NCI-H69 (cell line): ENCODE measurements at places on chromosomes 2 and 18.

DNA sequence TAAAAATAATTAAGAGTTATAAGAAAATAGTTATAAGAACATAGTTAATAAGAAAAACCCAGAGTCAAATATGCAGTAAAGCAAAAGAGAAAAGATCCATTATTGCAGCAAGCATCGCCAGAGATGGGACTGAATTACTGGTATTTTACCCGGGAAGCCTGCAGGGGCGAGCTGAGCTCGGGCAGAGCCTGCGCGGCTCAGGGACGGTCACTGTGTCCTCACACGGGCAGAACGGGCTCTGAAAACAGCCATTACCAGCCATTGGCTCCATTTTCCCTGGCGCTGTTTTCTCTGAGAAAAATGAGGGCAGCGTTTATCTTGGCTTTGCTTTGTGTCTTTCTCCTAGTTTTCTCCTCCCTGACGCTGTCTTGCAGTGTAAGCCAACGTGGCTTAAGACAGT, 95.3 kb upstream of the ALKAL2 start:
- DNase-seq: peak; percentile 14

GRCh38 chr2:220894069-220894468, 678.0 kb downstream of the EPHA4 start:
- no peak for DNase-seq

GRCh38 chr2:96687266-96687665, 44.7 kb downstream of the FER1L5 start:
- peak; percentile 5 for DNase-seq

DNA sequence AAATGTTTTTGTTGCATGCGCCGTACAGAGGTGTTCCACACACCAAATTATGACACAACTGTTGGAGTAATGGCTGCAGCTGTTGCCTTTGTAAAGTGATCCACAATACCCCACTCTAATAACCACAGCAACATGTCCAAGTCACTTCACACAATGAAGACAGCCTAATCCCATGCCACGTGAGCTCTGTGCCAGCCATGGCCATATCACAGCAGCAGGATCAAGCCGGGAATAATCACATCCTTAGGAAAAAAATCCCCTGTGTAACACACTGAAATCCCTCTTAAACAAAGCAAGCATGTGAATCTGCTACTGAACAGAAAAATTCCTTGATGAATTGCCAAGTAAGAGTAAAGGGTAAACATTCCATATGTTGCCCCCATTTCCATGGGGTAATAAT, 179.5 kb upstream of the PARD3B start:
- peak; percentile 52 for DNase-seq

DNA sequence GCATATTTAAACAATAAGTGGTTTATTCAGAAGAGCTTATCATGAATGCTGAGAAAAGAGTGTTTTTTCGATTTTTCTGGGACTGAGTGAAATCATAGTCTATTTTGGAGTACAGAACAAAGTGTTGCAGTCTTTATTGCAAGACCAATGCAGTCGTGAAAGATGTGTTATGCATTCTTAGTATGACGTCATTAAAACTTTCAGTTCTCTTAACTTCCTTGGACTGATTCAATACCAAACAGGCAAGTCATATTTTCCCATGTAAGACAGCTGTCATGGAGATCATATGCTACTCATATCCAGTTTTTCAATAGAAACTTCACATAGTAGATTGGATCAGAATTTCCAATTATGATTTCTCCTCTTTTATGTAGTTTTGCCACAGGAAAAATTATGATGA, 92.6 kb downstream of the RIT2 start:
- DNase-seq: no peak

DNA sequence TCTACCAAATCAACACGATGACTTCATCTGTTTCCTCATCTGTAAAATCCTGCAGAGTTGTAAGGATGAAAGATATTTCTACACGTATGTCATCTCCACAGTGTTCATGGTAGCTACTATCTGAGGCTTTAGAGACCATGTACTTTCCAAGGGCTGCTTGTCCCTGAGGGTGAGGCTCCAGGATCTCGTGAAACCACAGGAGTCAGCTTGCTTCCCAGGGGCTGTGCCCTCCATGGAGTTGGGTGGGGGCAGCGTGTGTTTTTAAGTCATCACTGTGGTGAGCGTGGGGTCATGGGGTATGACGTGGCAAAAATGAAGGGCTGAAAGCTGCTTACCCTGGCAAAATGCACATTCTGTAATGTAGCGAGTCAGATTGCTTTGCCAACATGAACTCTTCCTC, 81.6 kb downstream of the ASAP2 start:
- no peak for DNase-seq

DNA sequence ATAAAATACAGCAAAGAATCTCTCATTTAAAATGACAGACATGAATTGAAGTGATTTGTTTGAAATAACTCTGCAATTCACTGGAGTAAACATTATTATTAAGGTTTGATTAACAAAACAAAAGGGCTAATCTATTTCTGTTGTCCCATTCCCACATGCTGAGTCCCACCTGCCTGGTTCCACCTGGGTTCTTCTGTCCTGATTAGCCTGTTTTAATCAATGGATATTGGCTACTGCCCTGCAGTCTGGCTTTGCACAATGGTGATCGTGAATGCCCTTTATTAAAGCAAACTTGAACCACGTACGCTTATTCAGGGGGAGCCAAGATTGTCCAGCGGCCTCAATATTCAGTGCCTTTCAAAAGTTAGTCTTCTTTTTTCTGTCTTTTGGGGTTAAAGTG, 72.8 kb upstream of the CDH19 start:
- peak; percentile 72 for DNase-seq

- DNase-seq: peak; percentile 95
Measured at GRCh38 chr2:231680285-231680991, 27.9 kb upstream of the PTMA start.

- DNase-seq: no peak
Measured at GRCh38 chr2:53445383-53446070, 322.1 kb upstream of the CHAC2 start.

- no peak for DNase-seq
Measured at GRCh38 chr2:99988599-99988998, 153.8 kb downstream of the AFF3 start.

DNA sequence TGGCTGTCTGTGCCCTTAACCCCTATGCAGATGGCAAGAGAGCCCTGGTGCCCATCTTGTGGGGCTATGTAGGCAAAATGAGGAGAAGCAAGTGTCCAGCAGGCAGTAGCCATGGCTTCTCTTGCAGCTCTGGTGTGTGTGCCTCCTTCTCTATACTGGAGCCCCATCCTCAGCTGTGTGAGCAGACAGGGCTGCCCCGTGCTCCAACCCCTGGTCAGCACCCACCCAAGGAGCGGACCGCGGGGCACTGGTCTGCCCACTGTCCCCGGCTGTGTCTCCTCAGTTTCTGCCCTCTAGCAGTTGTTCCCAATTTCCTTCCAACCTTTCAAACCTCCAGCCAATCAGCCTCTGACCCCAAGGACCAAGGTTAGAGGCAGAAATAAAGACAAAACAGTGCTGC, 134.9 kb upstream of the GLI2 start:
- DNase-seq: no peak

GRCh38 chr2:96116424-96116878, at the start of gene ADRA2B:
TSS of gene ADRA2B (minus strand) at chr2:96116571. CDS start at chr2:96116149, 422 bp downstream.
- DNase-seq: peak; percentile 84

DNA sequence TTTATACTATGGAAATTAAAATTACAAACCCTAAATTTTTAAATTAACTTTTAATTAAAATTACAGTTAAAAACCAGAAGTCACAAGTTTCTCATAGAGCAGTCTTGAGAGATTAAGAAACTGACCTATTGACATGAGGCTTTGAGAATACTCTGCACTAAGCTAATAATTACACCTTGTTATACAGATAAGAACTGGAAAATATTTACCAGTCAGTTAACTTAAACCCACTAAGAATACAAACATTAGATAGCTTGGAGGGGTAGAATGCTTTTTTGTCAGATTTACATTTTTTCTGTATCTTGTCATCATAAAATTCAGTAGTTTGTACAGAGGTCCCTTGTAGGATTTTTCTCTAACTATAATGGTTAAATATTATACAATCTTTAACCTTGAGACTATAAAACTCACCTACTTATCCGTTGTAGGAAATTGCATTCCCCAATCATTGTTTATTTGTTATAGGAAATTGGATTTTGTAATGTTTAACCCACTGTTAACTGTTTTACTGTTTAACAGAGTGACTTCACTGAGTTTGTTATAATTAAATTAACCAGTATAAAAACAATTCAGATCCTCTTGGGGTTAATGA, 219.7 kb upstream of the PKDCC start:
- no peak for DNase-seq

DNA sequence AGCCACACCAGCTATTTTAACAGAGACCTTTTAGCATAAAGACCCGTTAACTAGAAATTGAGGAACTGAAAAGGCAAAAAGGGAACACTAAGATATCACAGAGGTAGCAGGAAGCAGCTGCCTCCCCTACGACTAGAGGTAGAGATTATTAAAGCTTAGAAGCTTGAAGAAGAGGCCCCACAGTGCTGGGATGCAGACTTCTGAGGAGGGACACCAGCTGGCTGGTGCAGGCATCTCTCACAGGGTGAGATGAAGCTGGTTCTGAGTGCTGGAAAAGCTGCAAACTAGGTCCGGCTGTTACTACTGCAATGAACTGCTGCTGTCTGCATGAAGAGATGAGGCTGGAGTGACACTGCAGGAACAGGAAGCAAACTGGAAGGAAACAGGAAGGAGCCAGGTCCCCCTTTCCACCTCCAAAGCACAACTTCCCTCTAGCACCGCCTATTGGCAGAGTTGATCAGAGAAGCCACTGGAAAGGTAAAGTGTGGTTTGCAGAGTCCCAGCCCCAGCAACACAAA, 61.2 kb upstream of the MRPS9 start:
- DNase-seq: peak; percentile 59

- DNase-seq: peak; percentile 46
Measured at GRCh38 chr18:61972389-61973264, 79.8 kb upstream of the RNF152 start.

DNA sequence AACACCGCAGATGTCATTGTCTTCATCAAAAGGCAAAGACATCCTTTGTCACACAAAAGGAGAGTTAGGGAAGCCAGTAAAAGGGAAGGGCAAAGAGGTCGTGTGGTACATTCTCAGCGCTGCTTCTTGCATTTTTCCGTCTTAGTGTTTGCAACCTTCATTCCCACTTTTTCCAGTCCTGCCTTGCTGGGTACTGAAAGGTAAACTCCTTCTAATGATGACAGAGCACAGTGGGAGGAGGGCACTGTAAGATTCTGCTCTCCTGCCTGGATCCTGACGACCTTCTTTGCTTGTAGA, 424.3 kb upstream of the MEX3C start:
- peak; percentile 86 for DNase-seq

- DNase-seq: no peak
Measured at GRCh38 chr2:9021563-9022211, 18.2 kb upstream of the MBOAT2 start.

GRCh38 chr2:25445464-25445863, 103.7 kb upstream of the DNMT3A start:
- no peak for DNase-seq

DNA sequence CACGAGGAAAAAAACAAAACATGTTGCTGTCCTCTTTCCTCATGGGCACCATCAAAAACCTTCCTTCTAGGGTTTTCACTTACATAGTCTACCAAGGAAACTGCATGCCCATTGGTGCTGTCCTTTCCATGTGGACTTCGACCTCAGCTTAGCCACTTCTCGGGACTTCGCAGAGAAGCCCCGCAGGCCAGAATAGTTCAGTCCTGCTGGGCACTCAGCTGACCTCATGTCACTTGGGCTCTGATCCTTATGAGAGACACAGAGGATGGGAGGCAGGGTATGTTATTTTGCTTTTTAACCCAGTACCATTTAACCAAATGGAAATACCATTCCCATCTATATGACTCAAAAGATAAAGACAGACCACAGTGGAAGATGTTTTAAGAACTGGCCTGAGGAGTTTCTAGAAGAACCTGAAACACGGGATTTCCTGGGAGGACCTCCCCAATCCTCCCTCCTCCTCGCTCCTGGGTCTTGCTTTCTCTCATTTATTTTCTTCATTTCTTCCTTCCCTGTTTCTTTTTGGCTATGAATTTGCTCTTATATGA, 28.4 kb downstream of the AAK1 start:
- no peak for DNase-seq

GRCh38 chr2:86706220-86706619, 13.9 kb upstream of the RMND5A start:
- DNase-seq: no peak

DNA sequence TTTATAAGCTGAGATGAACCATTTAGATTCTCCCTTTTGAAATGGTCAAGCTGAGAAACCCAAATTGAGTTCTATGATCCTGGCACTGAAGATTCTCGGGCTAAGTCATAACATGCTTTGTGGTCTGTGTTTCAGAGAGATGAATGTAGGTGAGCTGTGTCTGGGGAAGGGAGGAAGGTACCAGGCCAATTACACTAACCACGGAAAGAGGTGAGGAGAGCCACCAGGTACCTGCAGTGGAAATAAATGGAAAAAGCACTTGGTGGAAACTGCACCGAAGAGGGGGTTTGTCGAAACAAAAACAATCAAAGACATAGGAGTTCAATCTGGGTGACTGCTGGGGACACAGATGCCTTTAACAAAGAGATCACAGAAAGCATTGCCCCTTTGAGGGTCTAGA, 963 bp upstream of the MRPL44 start:
- DNase-seq: no peak

DNA sequence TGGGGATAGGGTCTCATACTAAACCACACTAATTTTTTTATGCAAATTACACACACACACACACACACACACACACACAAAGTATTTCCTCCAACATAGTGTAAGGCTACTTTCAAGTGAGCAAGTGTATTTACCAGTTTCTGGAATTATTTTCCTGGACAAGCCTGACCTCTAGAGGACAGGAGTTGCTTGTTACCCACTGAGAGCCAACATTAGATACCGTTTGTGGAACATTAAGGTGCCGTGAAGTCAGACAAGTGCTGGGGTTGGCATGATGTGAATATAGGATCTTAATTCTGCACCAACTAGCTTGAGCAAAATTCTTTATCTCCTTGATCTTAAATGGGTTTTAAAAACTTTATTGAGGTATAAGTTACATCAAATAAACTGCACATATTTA, 39.3 kb upstream of the SERPINB2 start:
- DNase-seq: peak; percentile 88

DNA sequence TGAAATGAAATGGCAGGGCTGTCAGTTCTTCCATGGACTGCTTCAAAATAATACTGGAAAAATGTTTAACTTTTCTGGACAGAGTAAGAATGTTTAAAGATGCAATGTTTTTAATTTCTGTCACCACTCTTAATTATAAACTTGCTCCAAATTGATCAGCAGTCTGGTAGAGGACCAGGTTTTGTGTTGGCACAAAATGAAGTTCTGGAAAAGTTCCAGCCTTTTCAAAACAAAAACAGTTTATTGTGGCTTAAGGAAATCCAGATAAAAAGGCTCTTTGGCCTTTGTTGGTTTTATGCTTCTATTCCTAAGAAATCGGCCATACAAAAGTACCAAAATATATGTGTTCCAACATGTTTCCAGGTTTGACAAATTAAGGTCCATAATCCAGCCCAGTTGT, 48.8 kb downstream of the PTRHD1 start:
- DNase-seq: no peak
